ENCODE measurements at places on chromosomes 1 and 21.

- DNase-seq = peak; percentile 75
These were observed 14.4 kb downstream of the FHAD1 start for GRCh38 chr1:15261155-15262002.

GRCh38 chr1:202240956-202241355, 47.4 kb downstream of the LGR6 start:
- DNase-seq = no peak

DNA sequence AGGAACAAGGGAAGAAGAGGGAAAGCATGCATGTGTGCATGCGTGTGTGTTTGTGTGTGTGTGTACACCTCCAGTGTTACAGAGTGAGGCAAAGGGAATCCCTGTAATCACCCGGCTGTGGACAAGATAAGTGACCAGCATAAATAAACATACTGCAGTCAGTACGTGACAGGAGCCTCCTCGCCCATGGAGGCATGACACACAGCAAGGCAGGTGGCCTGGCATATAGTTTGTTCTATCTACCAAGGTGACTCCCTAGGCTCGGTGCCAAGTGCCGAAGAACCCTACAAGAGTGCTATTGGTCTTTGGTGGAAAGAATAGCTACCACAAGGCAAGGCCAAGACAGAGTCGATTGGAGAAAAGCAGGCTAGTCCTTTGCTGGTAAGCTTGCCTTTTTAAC, 31.7 kb upstream of the HEATR1 start:
- DNase-seq = no peak

- DNase-seq = no peak
These were observed 135.6 kb downstream of the ZZZ3 start for GRCh38 chr1:77546890-77547289.

DNA sequence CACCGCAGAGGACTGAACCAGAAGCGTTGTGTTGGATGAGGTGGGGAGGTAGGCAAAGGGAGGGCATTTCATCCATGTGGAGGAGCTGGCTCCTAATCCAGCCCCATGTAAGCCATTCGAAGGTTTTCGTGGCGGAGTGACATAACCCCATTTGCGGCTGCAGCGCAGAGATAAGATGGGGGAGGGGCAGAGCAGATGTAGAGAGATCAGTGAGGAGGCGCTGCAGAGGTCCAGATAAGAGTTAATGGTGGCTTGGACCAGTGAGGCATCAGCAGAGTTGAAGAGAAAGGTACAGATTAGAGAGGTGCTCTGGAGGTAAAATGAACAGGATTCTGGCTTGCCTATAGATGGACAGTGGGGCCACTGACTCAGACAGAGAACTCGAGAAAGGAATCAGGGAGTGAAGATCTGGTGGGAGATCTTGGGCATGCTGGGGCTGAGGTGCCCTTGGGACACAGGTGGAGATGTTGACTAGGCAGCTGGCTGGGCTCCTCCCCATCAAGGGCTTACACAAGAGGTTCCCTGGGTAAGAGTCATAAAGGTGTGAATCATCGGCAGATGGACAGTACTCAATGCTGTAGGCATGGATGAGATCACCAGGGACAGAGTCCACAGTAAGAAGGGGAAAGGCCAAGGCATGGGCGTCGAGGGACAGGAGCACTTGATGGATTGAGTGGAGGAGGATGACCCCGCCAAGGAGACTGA, 7.8 kb upstream of the PTPRF start:
- DNase-seq = no peak

DNA sequence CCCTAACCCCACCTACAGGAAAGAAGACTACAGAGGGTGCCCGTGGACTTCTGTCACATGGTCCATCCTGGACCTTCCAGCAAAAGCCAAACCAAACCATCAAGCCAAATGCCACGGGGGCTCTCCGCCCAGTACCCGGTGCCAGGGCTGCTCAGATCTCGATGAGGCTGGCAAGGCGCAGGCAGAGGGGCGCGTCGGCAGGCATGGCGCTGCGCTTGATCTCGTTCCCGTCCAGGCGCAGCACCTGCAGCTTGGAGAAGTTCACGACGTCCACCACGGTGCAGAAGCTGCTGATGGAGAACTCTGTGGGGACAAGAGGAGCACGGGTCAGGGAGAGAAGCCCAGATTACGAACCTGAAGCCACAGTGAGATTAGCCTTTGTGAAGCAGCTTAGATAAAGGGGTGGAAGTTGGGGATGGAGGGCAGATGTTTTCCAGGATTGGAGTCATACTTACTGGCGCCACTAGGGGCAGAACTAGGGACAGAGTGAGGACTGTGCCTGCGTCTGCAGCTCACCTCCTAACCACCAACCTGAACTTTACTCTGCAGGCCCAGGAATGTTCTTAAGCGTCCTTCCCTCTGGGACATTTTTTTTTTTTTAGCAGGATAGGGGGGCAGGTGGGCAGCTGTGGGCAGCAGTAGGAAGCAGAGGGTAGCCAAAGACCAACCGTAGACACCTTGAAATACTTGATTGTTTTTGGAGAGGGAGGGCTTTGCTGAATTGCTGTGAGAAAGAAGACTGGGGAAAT, 8.6 kb downstream of the FMOD start:
- peak; percentile 65 for DNase-seq

- no peak for DNase-seq
These were observed 10.6 kb upstream of the C1orf162 start for GRCh38 chr1:111463029-111463683.

DNA sequence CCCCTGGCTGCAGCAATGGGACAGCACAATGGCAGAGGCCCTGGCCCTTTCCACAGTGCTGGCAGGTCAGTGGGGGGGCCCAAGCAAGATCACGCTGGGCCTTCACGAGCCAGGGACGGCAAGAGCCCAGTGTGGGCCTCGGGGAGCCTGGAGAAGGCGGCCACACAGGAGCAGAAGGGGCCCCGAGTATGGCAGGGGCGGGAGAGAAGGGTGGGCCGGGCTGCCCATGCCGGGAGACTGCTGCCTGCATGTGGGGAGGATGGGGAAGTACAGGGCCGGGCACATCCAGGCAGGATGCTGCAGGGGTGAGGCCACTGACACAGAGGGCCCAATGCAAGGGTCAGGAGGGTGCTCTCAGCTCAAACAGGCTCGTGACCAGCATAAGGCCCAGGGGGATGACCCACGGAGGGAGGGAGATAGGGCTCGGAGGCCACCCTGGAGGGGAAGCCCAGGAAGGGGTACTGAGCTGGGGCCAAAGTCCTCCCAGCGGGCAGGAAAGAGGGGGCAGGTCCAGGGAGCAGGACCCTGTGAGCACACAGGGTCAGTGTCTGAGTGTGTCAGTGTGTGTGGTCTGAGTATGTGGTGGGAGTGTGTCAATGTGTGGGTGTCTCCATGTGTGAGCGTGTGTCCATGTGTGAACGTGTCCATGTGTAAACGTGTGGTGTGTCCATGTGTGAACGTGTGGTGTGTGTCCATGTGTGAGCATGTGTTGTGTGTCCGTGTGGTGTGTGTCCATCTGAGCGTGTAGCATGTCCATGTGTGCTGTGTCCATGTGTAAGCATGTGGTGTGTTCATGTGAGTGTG, 13.1 kb downstream of the SLC19A1 start:
- DNase-seq = no peak

DNA sequence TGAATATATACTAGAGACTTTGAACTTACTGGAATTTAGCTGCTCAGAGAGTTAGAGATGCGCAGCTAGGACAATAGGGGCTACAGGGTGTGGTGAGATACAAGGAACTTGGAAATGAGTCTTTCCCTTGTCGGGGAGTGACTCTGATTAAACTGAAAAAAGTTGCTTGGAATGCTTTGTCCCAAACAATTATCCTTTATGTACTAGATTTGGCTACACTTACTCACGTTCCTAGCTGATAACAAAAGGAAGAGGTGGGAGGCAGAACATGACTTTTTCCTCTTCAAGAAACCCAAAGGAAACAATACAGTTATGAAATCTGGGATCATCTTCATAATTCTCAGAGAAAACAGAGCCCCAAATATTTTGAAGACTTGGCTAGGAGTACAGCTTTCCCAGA, 6.9 kb upstream of the CGN start:
- no peak for DNase-seq

- DNase-seq = peak; percentile 72
These were observed 52.1 kb downstream of the GPR161 start for GRCh38 chr1:168084396-168085231.

DNA sequence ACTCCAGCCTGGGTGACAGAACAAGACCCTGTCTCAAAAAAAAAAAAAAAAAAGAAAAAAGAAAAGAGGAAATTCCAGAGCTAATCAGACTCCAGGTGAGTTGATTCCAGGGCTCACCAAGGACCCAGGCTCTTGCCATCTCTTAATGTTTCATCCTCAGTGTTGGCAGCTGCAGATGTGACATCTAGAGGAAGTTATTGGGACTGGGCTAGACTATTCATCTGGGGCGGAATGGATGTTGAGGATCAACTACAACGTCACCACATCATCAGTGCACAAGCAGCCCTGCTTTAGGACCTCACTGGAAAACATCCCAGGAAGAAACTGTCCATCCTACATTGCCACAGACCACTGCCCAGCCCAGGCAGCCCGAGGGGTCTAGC, 28.6 kb upstream of the PARP1 start:
- DNase-seq = no peak

DNA sequence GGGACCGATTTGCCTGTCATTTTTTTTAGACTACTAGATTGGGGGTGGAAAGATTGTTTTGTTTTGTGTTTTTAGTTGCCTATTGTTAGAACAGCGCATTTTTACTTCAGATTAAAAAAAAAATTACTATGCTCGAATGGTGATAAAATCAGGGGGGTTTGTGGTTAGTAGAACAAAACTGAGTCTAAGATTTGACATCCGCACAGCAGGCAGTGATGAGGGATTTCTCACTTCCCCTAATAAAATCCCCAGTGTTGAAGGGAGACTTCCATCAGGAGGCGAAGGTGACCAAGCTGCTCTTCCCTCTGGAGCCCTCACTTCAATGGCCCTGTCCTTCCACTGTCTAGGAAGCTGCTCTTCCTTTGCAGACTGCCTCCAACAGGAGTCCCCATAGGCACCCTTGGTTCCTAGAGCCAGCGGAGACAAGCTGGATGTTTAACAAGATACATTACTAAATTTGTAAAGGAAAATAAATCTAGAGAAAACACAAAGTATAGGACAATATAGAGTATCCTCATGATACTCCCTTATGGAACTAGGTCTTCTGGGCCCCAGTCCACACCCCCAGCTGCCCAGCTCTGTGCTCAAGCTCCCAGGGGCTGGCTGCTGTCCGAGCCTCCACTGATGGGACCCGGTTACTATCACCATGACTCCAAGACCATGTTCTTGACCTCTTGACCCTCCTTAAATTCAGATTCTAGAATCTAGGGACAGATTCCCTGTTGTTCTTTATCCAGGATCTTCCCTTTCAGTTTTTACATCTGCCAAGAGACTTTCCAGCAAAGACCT, 31.0 kb downstream of the TENT5C start:
- no peak for DNase-seq

- no peak for DNase-seq
These were observed 5.8 kb downstream of the ROR1 start for GRCh38 chr1:63779338-63780211.

GRCh38 chr1:147840909-147841308, 61.7 kb upstream of the GJA8 start:
- DNase-seq = no peak

DNA sequence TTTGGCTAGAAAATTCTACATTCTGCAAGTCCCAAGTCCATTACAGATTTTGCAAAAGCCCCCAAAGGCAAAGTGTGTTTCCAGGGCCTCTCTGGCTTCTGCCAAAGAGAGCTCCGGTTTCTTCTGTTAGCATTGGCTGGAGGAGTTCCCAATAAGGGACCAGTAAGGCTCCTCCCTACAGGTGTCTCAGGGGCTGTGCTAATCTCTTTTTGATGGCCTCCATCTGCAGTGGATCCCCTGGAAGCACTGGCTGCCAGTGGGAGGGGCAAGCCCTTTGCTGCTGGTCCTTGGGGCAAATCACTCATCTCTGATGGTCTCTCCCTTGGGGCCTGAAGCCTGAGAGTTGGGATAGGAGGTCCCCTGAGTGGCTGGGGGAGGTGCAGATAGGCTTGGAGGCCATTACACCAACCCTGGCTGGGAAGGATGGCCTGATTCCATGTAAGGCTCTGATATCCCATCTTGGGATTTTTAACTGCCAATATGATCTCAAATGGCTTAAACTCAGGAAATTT, 89.1 kb upstream of the USP24 start:
- no peak for DNase-seq

- no peak for DNase-seq
These were observed 455.8 kb upstream of the PRMT6 start for GRCh38 chr1:106600626-106601025.

GRCh38 chr1:50796272-50796671, 163.8 kb downstream of the FAF1 start:
- no peak for DNase-seq

- DNase-seq = no peak
These were observed 31.4 kb upstream of the S1PR1 start for GRCh38 chr1:101205457-101205856.

GRCh38 chr21:35202431-35202830, 153.3 kb upstream of the RUNX1 start:
- DNase-seq = no peak

GRCh38 chr1:230031131-230031530, 35.9 kb upstream of the GALNT2 start:
- DNase-seq = no peak

DNA sequence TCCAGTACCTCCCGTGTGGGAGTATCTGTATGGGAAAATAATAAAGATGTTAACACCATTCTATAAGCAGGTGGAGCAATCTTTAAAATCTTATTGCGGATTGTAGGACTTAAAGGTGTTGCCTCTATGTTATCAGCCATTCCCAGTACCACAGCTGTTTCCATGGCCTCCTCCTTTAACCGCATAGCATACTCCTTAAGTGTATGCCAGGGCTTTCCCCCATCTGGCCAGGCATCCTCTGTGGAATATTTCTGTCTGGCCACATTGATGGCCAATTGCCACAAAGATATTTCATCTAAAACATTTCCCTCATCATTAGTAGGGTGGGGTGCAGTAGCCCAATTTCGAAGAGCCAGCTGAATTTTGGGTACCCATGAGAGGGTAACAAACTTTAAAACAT, 7.3 kb upstream of the STUM start:
- no peak for DNase-seq

DNA sequence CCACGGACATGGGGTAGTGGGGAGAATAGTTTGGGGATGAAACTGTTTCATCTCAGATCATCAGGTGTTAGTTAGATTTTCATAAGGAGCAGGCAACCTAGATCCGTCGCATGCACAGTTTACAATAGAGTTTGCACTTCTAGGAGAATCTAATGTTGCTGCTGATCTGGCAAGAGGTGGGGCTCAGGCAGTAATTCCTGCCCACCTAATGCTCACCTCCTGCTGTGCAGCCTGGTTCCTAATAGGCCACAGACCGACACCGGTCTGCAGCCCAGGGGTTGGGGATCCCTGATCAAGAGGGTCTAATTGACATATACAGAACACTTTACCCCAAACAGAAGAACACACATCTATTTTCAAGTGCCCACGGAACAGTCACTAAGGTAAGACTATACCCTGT, 275.1 kb downstream of the PTPRU start:
- DNase-seq = no peak

- no peak for DNase-seq
These were observed 100.1 kb upstream of the SLC2A1 start for GRCh38 chr1:43058545-43059360.

GRCh38 chr1:54965624-54966340, 14.6 kb upstream of the TMEM61 start:
- DNase-seq = no peak

Measured in COLO829 (cell line).